NCI-H187 (cell line): ENCODE measurements at places on chromosomes 7 and 10.

DNA sequence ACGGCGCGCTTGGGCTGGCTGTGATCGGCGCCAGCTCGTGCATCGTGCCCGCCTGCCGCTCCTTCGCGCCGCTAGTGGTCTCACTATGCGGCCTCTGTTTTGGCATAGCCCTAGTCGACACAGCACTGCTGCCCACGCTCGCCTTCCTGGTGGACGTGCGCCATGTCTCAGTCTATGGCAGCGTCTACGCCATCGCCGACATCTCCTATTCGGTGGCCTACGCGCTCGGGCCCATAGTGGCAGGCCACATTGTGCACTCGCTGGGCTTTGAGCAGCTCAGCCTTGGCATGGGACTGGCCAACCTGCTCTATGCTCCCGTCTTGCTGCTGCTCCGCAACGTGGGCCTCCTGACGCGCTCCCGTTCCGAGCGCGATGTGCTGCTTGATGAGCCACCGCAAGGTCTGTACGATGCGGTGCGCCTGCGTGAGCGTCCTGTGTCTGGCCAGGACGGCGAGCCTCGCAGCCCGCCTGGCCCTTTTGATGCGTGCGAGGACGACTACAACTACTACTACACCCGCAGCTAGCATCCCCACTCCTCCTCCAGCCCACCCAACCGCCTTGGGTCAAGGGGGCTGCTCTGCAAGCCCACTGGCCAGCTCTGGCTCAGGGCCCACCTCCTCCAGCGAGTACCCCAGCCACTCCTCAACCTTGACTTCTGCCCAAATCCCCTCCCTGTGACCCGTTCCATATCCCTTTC, 1.9 kb downstream of the SLC18A3 start:
- no peak for DNase-seq

DNA sequence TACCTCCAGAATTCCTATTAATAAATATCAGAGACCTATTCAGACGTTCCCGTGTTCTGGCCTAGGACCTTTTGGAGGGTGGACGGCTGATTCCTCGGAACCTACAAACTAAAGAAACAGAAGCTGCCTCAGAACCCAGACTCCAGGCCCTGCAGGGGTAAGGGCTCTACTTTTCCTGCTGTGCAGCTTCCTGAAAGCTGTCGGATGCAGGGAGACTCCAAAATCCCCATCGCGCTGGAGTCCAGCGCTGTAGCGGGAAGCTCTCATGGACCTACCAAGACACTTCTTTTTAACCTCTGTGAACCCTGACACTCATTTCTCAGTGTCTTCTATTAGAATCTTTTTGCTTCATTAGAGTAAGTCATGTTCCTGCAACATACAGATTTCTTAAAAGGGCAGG, 244.5 kb upstream of the PITRM1 start:
- no peak for DNase-seq

DNA sequence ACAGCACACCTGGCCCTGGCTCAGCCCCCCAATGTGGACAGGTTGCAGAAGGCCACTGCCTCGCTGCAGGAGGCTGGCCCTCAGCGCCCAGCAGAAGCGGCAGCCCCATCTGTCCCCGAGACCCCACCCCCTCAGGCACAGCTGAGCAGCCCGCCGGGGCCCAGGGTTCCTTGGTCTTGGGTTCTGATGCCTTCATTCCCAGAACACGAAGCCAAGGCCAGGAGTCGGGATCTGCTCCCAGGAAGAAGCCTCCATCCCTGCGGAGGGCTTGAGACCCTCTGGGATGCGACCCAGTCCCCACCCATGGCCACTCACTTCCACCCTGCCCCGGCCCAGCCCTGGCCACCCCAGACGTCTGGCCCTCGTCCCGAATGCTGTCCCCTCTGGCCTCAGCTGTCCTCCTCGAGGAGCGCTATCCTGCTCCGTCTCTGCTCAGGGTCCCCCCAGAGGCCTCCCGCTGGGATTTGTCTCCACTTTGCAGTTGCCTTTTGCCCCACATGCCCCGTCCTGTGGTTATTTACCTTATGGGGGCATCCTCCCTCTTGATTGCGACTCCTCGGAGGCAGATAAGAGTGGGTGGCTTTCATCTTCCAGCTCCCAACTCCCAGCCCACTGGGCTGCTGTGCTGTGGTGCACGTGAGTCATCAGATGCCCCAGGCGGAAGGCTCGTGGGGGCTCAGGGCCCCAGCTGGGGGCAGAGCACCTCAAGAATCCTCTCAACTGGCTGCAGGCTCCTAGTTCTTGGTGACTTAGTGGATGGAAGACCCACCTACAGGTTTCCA, 97.5 kb downstream of the MKI67 start:
- DNase-seq, result no peak

DNA sequence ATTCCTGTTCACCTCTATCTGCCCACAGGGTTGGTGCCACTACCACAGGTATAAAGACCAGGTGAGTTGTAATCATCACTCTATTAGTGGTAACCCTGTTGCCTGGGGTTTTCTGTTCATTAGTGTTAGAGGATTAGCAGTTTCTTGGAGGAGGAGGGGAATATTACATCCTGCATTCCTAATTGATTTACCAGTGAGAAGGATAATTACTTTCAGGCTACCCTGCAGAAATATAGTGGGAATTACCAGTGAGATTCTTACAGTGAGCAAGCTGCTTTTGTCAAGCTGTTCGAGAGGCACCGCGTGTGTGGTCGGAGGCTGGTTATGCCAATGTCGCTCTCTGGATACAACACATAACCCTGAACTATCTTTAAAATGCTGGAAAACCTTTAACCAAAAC, 280.7 kb downstream of the SORCS3 start:
- DNase-seq, result no peak
